ENCODE measurements at places on chromosomes 13 and 19.
A peak's percentile ranks its signal among the peaks of the same experiment; 100 is the strongest.

DNA sequence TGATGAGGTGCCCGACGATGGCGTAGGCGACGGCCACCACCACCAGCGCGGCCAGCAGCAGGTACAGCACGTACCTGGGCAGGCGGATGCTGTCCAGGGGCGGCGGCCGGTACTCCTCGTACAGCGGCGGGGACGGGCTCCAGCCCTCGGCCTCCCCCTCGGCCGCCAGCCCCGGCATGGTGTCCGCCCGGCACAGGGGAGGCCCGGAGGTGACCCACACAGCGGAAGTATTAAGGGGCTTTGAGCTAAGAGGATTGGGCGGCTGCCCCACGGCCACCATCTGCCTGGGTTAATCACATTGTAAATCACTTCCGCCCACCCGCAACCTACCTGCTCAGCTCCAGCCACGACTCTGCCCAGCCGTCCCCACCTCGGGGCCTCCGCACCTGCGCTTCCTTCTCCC, at the start of gene SMIM44:
Gene SMIM44 (minus strand): TSS at position 216 of the 403 bp plus-strand sequence. CDS start 38 bp downstream, at position 178.
- DNase-seq, result no peak

- DNase-seq, result no peak
Observed at GRCh38 chr13:98285852-98286594, 109.0 kb upstream of the RNF113B start.

- DNase-seq, result peak; percentile 92
Observed at GRCh38 chr19:37655689-37656371, 565 bp upstream of the ZFP30 start.

DNA sequence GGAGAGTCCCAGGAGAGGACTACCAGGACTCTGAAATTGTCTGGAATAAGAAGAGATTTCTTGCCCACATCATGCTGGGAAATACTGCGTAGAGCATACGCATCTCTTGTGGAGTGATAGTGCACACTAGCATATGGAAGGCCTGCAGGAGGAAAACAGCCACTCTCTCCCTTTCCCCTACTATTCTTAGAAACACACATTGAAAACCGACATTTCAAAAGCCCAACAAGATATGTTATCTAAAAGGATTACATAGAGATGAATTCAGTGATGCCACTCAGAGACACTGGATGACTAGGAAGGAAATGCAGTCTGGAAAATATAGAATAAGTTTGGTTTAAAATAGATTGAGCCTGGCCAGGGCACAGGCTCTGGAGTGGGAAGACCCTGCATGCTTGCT, 388.7 kb upstream of the NBEA start:
- DNase-seq, result no peak

DNA sequence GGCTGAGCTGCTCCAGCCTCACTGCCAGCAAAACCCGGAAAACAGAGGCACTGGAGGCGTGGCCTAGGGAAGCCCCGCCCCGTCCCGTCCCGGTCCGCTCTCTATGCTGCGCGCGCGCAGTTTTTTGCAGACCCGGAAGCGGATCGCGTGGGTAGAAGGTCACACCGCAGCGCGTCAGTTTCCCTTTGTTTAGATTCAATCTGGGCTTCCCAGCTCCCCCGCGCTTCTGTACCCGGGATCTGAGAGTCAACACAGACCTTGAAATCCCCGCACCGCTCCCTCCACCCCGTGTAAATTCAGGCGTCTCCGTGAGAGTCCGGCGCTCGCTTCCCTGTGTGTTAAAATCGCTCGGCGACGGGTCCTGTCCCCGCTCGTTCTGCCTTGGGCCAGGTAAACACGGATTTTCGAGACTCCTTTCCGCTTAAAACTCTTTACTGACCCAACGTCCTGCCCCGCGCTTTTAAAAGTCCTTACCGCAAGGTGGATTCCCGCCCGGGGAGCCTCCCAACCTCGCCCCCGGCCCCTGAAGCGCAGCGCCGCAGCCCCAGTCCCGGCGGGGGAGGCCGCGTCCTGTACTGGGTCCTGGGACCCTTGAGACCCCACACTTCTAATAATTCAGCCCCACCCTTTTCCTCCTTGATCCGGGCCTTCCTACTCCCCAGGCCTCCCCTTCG, at the start of gene ZNF610:
Gene ZNF610 (plus strand): TSS at position 127 of the 674 bp plus-strand sequence. CDS start 12,930 bp downstream, outside the sequence.
- peak; percentile 93 for DNase-seq

DNA sequence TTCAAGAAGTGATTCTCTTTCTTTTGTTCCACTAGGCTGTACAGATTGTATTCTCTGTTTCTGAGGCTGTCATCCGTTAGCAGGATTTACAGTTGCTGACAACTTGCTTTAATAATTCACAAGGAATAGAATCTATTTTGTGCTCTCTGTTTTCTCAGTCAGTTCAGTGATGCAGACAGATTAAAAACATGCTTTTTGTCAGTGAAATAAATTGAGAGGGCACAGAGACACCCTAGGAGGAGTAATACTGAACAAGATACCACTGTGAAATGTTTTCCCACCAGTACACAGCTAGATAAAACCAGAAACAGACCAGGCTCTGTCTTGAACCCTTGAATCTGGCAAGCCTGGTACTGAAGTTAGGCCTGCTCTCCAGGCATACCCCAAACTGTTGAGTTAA, 58.7 kb downstream of the LACC1 start:
- DNase-seq, result no peak

DNA sequence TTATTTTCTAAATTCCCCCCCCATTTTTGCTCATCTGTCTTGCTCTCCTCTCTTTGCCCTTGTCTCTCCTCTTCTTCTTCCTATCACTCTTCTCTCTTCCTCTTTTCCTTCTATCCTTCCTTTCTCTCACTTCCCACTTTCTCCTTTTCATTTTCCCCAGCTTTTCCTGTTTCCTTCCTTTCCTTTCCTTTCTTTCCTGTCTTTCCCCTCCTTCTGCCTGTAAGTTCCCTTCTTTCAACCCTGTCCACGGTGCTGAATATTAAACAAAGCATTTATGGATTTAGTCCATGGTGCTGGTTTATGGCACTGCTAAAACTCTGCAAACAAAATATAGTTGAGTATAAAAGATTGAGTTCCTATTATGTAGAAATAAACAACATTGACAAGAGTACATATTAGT, 27.6 kb downstream of the SCEL start:
- no peak for DNase-seq

DNA sequence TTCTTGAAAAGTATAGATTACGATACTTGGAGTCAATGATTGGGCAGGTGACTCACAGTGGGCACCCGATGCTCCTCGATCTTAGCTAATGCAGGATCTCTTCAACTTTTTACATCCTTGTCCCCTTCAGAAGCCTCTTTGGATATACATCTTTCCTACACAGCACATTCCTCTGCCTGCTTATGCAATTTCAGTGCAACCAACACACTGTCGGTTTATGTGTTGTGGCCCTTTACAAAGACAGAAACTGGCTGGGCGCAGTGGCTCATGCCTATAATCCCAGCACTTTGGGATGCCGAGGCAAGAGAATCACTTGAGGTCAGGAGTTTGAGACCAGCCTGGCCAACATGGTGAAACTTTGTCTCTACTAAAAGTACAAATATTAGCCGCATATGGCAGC, 2.6 kb downstream of the GPR42 start:
- no peak for DNase-seq

- DNase-seq, result no peak
Observed at GRCh38 chr19:49800771-49801170, 12.3 kb downstream of the FUZ start.

DNA sequence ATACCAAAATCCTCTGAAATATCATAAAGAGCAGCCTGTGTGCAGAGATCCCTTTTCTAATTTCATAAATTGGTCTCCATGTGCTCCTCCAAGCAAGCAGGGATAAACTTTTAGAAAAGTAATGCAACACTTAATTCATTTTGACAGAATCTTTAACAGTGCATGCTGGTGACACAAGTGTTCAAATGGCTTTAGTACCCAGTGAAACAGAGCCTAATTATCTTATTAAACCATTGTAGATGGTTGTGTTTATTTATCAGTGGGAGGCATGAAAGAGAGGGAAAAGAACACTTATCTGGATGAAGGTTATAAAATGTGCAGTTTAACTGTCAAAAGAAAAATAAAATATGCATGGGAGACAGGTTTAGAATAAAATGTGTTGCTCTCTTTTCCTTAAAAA, 945.0 kb upstream of the PCDH20 start:
- no peak for DNase-seq

- DNase-seq, result no peak
Observed at GRCh38 chr19:18340990-18341868, 831 bp downstream of the PGPEP1 start.

- no peak for DNase-seq
Observed at GRCh38 chr13:23771956-23772355, 117.2 kb downstream of the MIPEP start.

- no peak for DNase-seq
Observed at GRCh38 chr13:99263126-99263785, 5.1 kb upstream of the GPR18 start.

- DNase-seq, result no peak
Observed at GRCh38 chr19:46524308-46524707, 28.6 kb upstream of the PNMA8B start.

- no peak for DNase-seq
Observed at GRCh38 chr13:25117312-25117711, 21.4 kb downstream of the PABPC3 start.

- DNase-seq, result no peak
Observed at GRCh38 chr19:10258080-10258710, 6.2 kb downstream of the MRPL4 start.

GRCh38 chr13:39875111-39875987, 219.9 kb downstream of the COG6 start:
- DNase-seq, result no peak

DNA sequence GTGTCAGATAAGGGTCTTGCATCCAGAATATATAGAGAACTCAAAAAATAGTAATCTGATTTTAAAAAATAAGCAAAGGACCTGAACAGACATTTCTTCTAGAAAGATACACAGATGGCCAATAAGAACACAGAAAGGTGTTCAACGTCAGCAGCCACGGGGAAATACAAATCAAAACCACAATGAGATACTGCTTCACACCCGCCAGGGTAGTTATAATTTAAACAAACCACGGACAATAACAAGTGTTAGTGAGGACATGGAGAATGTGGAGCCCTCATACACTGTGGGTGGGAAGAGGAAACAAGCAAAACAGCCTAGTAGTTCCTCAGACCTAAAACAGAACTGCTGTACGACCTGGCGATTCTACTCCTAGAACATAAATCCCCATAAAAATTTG, 26.7 kb upstream of the NAPA start:
- no peak for DNase-seq

GRCh38 chr13:34038541-34039068, 220.7 kb downstream of the RFC3 start:
- DNase-seq, result no peak

GRCh38 chr19:49727217-49728030, 35.7 kb downstream of the TSKS start:
- no peak for DNase-seq

DNA sequence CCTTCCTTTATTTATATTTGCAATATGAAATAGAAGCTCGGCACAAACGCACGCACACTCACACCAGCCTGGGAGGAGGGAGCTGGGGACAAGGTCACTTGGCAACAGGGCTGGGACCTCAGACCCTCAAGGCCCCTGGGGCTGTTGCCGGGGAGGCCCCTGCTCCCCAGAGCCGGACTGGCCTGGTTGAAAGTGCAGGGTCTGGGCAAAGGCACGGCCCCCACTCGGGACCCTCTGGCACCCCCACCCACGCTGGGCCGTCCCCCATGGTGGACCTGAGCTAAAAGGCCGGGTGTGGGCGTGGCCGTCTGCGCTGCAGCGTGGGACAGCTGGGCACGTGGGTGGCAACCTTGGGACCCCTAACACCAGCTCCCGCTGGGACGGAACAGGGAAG, 1.2 kb upstream of the TMEM86B start:
- no peak for DNase-seq

- DNase-seq, result no peak
Observed at GRCh38 chr13:32028711-32029110, 2.9 kb upstream of the FRY start.

Data from ELF-1 (cell line).